Stimulated activated CD8-positive, alpha-beta memory T cell treated with anti-CD3 and anti-CD28 coated beads, Interleukin-4, amount 100 ng/mL, for 48 hours (primary cell): ENCODE measurements at places on chromosomes 4 and X.
A peak's percentile ranks its signal among the peaks of the same experiment; 100 is the strongest.

DNA sequence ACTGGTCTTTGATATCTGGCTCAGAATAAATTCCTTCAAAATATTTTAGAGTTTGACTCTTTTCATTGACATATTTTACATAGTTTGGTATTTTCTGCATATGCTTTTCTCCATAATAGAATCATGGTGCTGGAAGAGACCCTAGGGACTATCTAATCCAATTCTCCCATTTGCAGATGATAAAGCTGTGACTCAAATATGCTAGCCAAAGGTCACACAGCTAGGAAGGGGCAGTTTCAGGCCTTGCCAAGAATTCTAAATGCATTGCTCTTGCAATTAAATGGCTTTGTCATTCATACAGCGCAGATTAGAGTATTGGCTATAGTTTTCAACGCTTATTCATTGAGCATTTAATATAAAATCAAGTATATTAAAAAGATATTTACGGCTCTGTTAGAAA is 374.1 kb upstream of the RASGEF1B start:
- DNase-seq, result no peak

- no peak for DNase-seq
Measured at GRCh38 chr4:40980318-40980883, 230.6 kb downstream of the NSUN7 start.

GRCh38 chr4:73865431-73866096 is 3.6 kb upstream of the CXCL1 start:
- DNase-seq, result no peak

DNA sequence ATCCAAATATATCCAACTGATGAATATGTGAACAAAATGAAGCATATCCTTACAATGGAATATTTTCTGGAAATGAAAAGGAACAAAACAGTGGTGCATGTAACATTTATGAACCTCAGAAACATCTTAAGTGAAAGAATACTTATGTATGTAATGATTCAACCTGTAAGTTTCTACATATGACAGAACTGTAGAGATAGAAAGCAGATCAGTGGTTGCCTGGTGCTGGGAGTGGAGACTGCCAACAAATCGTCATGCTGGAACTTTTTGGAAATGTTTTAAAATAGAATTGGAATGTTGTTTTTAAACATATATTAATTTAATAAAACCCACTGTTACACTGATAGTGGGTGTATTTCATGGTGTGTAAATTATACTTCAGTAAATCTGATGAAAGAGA is 667.5 kb downstream of the RAPGEF2 start:
- no peak for DNase-seq

DNA sequence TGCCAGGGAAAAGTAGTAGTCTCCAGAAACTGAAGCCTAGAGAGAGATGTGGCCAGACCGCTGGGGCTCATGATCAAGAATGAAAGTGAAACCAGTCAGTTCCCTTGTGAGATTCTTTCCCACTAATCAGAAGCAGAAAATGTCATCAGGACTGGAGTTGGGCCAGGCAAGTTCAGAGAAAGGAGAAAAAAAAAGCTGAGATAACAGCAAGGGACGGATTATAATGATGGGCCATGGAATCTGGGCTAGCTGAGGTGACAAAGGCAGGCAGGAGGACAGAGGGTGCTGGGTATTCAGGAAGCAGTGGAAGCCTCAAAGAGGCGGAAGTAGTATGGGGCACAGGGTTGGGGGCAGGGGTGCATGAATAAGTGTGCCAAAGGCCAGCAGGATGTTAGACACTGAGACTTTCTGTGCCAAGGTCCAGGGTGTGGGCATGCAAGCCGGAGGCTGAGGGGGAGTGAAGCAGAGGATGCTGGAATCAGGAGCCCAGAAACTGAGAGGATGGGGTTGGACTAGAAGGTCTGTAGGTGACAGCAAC is 2.5 kb downstream of the CXorf38 start:
- peak; percentile 37 for DNase-seq
